Right kidney (tissue), 9 donors: ENCODE measurements at places on chromosomes 12 and 14.
A peak's percentile ranks its signal among the peaks of the same experiment; 100 is the strongest.

DNA sequence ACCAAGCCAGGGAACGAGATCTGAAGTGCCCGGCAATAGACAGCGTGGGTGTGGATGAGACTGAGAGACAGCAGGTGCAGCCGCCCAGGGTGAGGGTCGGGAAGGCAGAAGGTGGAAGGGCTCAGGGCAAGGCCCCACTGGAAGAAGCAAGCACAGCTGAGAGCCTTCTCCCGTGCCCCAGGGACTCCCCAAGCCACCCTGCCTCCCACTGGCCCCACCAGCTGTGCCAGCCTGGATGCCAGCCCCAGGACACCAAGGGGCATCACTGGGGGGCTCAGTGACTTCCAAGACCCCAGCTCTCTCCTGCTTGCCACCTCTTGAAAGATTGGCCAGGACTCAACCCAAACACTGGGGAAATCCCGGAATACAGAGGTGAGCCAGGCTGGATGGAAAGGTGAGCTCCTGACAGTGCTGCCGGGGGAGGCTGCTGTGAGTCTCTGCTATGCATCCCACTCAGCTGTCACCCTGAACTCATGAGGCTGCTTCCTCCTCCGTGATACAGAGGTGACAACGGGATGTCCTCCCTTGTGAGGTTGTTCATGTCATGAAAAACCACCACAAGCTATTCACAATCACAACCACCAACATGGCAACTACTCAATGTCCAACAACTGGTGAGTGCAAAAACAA is 13.8 kb downstream of the TESC start:
- no peak for DNase-seq

- DNase-seq = no peak
Measured at GRCh38 chr14:52286661-52287649, 19.5 kb downstream of the PTGDR start.

GRCh38 chr12:10331642-10332239 is 24.1 kb downstream of the KLRD1 start:
- DNase-seq = peak; percentile 6

DNA sequence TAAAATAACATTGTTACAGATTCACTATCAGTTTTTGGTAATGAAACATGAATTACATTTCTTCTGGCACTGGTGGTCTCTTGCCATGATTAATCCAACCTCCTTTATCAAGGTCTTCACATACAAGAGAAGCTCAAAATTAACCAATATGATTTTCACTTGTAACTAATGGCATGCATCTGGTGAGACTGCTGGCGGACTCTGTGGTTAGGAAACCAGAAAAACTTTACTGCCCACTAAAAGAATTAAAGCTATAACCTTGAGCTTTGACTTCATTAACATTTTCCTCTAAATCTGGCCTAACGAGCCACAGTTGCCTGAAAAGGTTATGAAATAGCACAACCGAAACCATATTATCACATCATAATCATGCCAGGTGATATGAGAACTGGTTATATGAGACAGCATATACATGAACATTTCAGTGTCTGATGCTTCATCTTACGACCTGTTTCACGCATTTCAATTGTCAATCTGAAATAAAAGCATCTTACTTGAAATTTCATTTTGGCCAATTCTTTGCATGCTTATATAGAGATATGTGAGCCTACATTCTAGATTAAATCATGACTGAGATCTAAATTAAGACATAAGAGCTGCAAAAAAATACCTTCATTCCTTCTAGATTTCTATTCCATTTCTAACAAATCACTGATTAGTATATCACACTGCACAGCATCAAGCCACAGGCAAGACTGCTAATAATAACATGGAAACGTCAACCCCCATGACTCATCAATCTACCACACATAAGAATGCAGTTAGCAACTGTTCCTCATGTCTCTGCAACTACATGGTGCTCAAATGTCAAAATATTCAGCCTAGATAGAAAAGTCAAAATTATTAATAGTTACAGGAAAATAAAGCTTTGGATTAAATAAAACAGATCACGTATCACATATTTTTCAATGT is 89.3 kb downstream of the OSBPL8 start:
- no peak for DNase-seq

- no peak for DNase-seq
Measured at GRCh38 chr14:72758420-72758819, 135.5 kb downstream of the DPF3 start.

DNA sequence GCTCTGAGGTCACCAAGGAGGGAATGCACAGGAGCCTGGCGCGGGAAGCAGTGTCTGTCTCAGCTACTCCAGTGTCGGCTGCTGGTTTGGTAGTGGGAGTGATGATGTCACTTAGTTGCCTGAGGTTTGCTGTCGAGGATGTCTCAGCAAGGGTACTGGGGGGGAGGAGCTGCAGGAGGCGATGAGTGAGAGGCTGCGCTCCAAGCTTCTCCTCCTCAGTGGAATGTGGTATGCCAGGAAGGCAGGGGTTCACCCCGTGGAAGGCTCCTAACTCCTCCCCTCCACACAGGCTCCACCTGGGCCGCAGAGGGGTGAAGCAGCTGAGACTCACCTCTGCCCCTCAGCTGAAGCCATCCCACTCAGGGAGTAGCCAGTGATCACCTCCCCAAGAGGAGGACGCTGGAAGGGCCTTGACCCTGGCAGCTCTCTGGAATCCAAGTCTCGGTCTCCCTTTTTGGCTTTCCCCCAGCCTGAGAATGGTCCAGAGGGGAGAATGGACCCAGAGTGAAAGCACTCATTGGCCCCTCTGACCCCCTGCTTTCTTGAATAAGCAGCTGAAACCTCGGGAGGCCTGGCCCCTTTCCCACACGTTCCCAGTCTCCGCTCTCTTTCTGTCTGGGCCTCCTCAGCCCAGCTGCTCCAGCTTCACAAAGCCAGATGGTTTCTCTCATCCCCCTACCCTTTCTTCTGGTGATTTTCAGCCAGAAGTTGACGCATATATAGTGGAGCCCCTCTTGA is 178.9 kb upstream of the FKBP4 start:
- DNase-seq = peak; percentile 48

- DNase-seq = no peak
Measured at GRCh38 chr14:66638689-66639088, 130.7 kb downstream of the GPHN start.

GRCh38 chr14:100790502-100791347 is 35.2 kb upstream of the MEG3 start:
- DNase-seq = no peak

GRCh38 chr14:68865542-68865941 is 72.7 kb upstream of the ZFP36L1 start:
- no peak for DNase-seq
